NCI-H2029 (cell line): ENCODE measurements at places on chromosomes 5 and 9.

GRCh38 chr5:32076699-32077695 lies 97.1 kb downstream of the GOLPH3 start:
- DNase-seq, result no peak

GRCh38 chr9:69427286-69427685 lies 102.3 kb downstream of the ENTREP1 start:
- DNase-seq, result no peak

- DNase-seq, result no peak
Observed at GRCh38 chr9:133741716-133742115, 3.6 kb upstream of the SARDH start.

DNA sequence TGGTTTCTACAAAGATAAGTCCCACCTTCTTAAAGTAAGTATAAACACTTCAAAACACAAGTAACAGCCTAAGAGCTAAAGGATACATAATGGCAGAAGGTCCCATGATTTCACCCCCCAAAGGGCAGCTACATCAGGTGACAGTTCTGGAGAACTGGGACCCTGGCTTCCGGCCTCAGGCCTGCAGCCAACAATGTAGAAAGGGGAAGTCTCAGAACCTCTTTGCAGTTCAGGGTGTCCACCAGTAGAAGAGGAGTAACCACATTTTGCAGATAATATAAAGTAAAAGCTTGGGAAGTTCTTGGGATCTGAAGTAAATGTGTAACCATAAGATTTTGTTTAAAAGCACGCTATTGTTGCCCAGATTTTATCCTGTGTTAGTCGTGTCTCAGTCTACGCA lies 267.4 kb upstream of the VLDLR start:
- no peak for DNase-seq

GRCh38 chr9:12785260-12785770 lies 10.5 kb downstream of the LURAP1L start:
- no peak for DNase-seq

- DNase-seq, result peak; percentile 62
Observed at GRCh38 chr9:135085830-135086546, 1.5 kb upstream of the OLFM1 start.

DNA sequence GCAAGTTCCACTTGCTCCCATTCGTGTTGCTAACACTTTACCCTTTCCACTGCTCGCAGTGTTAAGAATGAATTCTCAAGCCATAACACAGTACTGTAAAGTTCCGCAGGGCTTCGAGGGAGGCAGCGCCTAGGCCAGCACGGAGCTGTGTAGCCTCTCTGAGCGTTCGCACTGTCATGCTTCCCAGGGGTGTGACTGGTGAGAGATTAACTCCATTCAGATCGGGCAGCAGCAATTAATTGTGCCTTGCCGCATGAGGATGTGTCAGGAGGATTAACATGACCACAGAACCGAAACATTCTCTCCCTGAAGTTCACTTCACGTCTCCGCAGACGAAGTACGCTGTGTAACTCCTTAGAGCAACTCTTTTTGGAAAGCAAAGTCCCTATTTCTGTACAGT lies 23.2 kb downstream of the ZBTB34 start:
- no peak for DNase-seq

DNA sequence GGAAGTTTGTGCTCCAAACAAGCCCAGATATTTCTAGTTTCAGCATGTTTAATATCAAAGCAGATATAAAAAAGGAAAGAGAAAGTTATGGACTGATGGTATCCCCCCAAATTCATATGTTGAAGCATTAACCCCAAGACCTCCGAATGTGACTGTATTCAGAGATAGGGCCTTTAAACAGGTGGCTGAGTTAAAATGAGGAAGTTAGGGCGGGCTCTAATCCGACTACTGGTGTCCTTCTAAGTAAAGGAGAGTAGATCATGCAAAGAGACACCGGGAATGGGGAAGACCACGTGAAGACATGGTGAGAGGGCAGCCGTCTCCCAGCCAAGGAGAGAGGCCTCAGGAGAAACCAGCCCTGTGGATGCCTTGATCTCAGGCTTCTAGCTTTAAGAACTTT lies 324.1 kb upstream of the KIF2A start:
- no peak for DNase-seq

DNA sequence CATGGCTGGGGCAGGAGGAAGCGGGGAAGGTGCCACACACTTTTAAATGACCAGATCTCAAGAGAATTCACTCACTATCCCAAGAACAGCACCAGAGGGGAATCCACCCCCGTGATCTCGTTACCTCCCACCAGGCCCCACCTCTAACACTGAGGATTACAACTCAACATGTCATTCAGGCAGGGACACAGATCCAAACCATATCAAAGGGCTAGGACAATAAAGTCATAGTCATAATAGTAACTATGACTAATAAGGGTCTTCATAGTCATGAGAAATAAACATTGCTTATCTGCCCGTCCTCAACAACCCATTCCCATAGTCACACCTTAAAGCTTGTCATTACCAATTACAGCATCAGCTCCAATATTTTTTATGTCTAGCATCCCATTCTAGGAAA lies 65.3 kb upstream of the SMC2 start:
- DNase-seq, result no peak
